ENCODE measurements at places on chromosomes 3 and 15.

- DNase-seq = no peak
Measured at GRCh38 chr15:90268415-90268814, 2.9 kb downstream of the NGRN start.

DNA sequence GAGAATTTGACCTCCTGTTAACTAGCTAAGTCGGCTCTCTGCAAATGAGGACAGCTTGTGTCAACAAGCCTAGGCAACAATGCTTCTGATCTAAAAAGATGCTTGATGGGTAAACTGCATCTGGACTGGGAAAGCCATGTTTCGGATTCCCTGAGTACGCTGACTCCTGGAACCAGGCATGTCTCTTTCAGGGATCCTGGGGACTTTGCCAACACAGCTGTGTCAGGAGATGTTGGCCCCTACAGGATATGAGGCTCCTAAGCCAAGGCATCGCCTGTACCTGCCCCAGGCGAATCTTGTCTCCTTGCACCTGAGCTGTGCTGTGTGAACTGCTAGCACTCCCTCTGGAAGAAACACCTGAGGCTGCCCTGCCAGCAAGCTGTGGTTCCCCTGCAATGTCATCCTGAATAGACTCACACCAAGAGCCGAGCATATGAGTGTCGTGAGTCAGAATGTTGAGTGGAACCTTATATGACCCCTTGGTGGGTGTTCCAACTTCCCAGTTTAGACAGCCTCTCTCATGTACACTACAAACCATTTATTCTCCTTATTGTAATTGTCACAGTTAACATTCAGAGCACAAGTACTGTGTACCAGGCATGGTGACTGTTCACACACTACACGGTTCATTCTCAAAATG, 17.0 kb downstream of the EOGT start:
- DNase-seq = no peak

DNA sequence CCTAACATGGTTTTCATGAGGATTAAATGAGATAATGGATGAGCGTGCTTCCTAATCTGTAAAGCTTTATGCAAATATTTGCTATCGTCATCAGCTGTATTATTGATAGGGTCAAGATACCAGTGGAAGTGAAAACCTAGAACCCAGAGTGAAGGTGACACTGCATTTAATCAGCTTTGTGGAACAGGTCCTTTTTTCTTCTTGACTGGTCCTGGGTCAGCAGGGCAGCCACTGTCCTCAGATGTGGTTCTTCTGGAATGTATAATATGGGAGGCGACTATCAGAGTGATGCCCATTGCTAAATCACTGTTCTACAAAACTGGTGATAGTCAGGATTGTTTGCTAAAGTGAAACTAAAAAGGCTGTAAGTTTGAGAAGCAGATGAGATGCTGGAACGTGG, 41.4 kb downstream of the SORD start:
- DNase-seq = no peak

GRCh38 chr3:31862666-31863279, 118.3 kb downstream of the OSBPL10 start:
- no peak for DNase-seq

- no peak for DNase-seq
Measured at GRCh38 chr3:135087782-135088181, 292.7 kb downstream of the EPHB1 start.

DNA sequence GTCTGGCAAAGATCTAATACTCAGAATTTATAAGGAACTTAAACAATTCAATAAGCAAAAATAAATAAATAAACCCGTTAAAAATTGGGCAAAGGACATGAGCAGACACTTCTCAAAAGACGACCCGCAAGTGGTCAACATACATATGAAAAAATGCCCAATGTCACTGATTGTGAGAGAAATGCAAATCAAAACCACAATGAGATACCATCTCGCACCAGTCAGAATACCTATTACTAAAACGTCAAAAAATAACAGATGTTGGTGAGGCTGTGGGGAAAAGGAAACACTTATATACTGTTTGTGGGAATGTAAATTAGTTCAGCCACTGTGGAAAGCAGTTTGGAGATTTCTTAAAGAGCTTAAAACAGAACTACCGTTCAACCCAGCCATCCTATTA, 188.0 kb upstream of the MRPL3 start:
- no peak for DNase-seq

- DNase-seq = no peak
Measured at GRCh38 chr3:157559401-157559800, 56.2 kb upstream of the VEPH1 start.

- peak; percentile 40 for DNase-seq
Measured at GRCh38 chr15:40344631-40345120, 3.9 kb upstream of the CCDC9B start.

Measured in amniotic stem cell (primary cell).